Left renal pelvis (tissue), 4 donors: ENCODE measurements at places on chromosomes 16 and 17.

DNA sequence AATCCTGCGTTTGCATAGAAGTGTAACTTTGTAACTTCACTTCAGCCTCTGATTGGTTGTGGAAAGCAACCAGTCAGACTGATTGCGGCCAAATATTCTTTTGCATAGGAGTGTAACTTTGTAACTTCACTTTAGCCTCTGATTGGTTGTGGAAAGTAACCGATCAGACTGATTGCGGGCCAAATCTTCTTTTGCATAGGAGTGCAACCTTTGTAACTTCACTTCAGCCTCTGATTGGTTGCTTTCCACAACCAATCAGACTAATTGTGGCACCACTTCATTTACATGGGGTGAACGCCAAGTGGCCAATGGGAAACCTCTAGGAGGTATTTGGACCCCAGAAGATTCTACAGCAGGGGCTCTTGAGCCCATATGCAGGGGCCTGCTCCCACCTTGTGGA, 1.8 kb upstream of the TMEM98 start:
- no peak for DNase-seq

DNA sequence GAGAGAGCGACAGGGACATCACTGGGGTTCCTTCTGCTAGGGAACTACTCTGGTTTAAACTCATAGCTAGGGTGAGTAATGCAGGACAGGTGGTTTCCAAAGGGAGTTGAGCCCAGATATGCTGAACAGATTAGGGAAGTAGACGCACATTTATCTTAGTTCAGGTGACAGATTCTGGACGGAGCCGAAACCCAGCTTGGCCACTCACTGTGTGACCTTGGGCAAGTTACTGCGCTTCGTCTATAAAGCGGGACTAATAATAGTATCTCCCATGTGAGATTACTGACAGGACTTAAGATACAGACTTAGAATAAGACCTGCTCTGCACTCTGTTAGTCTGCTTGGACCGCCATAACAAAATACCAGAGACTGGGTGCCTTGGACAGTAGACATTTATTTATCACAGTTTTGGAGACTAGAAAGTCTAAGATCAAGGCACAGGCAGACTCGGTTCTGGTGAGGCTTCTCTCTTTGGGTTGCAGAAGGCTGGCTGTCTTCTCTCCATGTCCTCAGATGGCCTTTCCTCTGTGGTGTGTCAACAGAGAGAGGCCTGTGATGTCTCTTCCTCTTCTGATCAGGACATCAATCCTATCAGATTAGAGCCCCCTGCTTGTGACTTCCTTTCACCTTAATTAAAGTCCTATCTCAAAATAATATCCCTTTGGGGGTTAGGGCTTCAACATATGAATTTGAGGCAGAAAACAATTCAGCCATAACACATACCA, 12.1 kb downstream of the SCNN1G start:
- no peak for DNase-seq

- no peak for DNase-seq
Measured at GRCh38 chr16:79628501-79628975, 28.0 kb upstream of the MAF start.

- no peak for DNase-seq
Measured at GRCh38 chr17:77404812-77405581, 264.2 kb downstream of the SEC14L1 start.

- DNase-seq: no peak
Measured at GRCh38 chr16:89120281-89120680, 26.6 kb downstream of the ACSF3 start.

GRCh38 chr16:55559933-55560516, 6.5 kb upstream of the CAPNS2 start:
- DNase-seq: no peak

DNA sequence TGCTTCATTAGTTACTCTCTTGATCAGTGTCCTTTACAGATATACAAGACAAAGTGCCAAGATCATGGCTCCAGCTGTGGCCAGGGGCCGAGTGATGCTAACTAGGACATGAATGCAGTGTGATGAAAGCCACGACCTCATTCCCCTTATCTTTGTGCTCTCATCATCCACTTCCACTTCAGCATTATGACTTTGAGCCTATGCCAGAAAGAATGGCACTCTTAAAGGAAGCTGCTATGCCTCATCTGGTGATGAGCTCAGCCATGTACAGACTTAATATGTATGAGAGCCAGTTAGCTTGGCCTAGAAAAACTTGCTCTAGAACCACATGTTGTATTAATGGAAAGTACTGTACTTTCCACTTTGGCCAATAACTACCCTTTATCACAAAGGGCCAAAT, 179.1 kb downstream of the TOX3 start:
- DNase-seq: no peak

GRCh38 chr16:21239646-21240045, 6.1 kb downstream of the ANKS4B start:
- no peak for DNase-seq

DNA sequence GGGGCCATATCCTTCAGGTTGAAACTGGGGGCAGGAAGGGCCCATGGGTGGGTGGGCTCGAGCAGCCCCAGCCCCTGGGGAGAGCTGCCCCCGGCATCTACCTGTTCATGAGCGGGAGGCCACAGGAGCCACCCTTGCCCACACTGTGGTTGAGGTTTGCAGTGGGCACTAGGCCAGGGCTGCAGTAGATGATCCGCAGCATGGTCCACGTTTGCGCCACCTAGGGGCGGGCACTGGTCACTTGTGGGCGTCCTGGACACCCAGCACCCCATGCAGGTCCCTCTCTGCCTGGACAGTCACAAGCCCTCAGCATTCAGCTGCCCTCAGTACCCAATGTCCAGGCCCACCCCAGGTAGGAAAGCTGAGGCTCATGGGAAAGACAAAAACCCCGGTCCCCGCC, 1.8 kb upstream of the JMJD8 start:
- no peak for DNase-seq

GRCh38 chr16:16163571-16163970, 59.7 kb downstream of the ABCC6 start:
- no peak for DNase-seq

DNA sequence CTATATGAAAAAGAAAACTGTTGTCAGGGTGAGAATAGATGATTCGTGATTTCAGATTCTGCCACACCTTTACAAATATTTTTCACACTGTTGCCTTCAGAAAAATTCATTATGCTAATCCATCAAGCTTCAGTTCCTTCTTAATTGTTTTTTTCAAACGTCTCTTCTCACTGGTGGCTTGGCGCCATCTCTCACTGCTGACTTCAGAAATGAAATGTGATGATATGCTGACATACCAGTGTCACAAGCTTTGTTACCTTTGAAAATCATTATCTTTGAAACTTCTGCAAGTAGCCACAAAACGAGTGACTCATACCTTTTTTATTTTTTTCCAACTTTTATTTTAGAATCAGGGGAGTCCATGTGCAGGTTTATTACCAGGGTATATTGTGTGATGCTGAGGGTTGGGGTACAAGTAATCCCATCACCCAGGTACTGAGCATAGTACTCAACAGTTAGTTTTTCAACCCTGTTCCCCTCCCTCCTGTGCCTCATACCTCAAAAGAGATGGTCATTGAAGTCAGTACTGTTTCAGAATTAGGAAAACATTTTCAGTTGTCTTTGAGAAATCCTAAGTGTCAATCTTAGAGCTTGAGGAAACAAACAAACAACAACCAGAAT, 14.0 kb upstream of the KRT222 start:
- DNase-seq: no peak

DNA sequence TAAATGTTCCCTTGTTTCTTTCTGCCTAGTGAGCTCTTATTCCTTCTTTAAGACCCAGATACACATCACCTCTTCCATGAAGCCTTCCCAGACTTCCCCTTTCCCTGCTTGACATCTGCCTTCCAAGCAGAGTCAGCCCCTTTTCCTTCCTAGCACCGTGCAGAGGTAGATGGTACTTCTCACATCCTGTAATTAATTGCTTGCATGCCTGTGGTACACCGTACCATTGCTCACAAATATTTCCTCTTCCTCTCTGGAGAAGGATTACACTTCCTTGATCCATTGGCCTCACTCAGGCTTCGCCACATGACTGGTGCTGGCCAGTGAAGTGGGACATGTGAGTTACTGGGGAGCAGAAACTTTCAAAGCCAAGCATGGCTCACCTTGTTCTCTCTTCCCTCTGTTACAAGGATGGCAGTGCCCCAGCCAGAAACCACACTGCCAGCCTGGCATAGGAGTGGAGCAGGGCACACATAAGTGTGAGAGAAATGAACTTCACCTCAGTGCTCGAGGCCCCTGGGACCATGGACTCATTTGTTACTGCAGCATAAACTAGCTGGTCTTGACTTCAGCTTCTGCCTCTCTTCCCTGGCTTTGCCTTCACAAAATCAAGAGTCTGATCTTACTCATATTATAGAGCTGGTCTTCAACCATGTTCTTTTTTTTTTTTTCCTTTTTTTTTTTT, 44.0 kb downstream of the SOST start:
- DNase-seq: no peak

GRCh38 chr16:20611975-20612481, 35.9 kb upstream of the ACSM2B start:
- DNase-seq: no peak
